AG20443 (cell line): ENCODE measurements at places on chromosomes 3 and 15.

DNA sequence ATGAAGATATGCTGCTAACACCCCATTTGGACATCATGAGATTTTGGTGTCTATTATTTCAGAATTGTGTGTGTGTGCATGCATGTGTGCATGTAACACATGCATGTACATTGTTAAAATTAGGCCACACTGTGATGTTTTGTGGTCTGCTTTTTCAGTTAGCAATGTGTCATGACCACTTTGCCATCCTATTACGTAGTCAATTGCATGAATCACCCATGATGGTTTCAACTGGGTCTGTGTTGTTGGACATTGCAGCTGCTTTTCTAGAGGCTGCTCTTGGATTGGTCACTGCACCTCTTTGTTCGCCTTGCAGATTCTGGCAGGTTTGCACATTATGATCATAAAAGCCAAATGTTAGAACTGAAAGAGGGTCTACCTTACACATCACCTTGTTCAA is 101.0 kb upstream of the THBS1 start:
- no peak for DNase-seq

GRCh38 chr15:94912760-94913159 is 681.4 kb downstream of the MCTP2 start:
- DNase-seq, result no peak

DNA sequence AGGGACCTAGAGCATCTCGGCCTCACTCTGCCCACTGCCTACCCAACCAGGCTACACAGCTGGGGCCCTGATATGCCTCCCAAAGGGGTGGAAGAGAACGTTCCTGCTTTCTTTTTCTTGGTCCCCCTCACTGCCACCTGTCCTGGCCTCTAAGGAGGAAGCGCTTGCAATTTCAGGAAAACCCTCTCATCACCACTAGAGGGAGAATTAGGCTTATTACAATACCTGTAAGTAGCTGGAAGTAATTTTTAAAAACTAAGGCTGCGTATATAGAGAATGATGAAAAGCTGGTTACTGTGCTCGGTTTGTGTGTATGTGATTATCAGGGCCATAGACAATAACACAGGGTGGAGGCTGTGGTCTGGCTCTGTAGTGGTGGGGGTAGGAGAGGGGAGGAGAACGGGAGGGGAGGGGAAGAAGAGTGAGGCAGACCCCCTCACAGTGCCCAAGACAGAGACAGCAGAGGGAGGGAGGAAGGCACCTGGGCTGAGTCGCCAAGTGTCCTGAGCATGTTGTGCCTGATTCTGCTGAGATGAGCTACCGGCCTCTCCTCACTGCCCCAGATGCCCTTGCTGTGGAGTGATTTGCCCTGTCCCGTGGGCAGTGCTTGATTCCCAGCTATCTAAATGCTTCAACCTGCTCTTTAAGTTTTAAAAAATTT is 3.3 kb downstream of the GABRG3 start:
- no peak for DNase-seq

- DNase-seq, result peak; percentile 13
Measured at GRCh38 chr3:106337116-106337515, 468.3 kb upstream of the CBLB start.

- DNase-seq, result no peak
Measured at GRCh38 chr15:48021336-48022086, 99.3 kb upstream of the SLC24A5 start.

- DNase-seq, result no peak
Measured at GRCh38 chr3:163266731-163267130, 1770.1 kb downstream of the OTOL1 start.

DNA sequence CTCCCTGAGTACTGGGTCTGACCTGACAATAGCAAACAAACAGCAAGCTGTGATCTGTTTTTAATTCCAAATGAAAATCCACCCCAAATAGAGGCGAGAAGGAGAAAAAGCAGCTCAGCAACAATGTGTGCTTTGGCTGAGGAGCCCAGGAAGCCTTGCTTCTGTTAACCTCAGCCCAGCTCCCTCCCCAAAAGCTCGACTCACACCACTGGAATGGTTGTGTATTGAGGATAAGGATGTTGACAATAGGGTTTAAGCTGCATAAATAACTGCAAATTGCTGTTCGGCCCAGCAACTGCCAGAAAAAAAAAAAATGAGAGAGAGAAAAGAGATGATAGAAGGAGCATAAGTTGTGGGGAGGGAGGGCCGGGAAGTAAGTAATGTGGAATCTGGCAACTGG is 104.0 kb upstream of the TBC1D5 start:
- DNase-seq, result peak; percentile 74

DNA sequence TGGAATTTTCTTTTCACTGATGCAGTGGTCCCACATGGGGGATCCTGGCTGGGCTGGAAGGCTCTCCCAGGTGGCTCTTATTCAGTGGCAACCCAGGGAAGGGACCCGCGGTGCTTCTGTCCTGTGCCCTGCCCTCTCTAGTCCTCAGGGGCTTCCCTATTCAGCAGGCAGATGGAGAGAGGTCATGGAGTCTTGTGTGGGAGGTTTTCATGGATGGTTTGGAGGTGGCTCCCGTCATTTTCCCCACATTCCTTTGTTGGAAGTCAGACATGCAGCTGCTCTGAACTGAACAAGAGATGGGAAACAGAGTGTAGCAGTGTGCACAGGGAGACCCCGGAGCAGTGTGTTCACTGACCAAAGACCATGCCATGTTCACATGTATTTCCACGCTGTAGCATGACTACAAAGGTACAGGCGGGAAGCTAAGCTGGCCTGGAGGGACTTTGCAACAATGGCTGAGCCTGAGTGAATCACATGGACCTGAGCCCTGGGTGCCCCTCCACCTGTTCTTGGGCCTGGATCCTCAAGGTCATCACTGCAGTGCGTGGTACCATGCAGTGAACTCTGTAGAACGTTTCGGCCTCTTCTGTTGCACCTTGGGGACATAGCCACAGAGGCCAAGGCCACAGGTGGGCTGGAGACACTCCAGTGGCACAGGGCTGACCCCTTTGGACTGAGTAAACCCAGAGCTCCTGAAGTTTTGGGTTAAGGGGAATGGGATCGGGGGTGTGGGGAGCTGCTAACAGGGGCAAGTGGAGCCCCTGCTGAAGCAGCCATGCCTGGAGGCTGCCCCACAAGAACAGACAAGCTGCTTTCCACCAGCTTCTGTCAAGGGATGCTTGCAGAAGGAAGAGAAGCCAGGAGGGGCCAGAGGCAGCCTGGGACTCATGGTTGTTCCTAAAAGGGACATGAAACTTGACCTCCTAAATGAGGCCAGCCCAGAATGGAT is 123.0 kb downstream of the ASB7 start:
- DNase-seq, result peak; percentile 63

DNA sequence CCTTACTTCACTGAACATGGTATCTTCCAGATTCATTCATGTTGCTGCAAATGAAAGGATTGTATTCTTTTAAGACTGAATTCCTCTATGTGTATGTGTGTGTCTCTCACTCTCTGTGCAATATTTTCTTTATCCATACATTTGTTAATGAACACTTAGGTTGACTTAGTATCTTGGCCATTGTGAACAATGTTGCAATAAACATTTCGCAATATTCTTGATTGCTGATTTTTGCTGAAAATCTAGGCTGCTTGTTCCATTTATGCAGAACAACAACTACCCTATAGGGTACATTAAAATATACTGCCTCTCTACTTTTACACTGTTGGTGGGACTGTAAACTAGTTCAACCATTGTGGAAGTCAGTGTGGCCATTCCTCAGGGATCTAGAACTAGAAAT is 732.4 kb downstream of the CADM2 start:
- no peak for DNase-seq

DNA sequence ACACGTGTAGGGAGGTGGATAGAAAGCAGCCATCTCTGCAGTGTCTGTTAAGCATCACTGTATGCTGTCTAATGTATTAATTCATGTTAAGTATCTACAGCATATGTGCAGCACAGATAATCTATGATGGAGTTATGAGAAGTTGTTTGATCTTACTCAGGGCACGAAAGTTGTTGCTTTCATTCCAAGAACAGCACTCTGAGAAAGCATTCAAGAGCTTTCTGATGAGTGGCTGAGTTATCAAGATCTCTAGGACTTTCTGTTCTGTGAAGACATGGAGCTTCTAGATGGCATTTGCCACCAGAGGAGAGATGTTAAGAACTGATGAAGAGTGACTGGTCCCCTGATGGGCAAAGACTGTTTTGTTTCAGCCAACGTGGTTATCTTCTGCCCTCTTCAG is 22.6 kb upstream of the TPRG1 start:
- DNase-seq, result no peak

GRCh38 chr3:57389271-57389670 is 96.8 kb upstream of the ASB14 start:
- no peak for DNase-seq

- no peak for DNase-seq
Measured at GRCh38 chr3:41370307-41370706, 171.0 kb downstream of the CTNNB1 start.

DNA sequence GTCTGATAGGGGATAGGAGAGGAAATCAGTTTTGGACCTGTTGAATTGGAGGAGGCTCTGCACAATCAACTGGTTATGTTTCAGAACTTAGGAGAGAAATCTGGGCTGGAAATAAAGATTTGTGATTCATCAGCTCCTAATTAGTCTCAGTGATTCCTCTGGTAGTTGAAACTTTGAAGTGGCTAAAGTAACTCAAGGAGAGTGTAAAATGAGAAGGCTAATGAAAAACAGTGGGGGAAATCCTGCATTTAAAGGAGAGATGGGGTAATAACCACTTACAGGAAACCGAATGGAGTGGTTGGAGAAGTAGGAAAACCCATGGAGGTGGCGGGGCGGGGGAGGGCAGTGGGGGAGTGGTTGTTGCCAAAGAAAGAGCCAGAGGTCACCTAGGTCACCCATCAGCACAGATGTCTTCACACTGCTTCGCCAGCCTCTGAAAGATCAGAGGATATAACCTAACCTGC is 32.6 kb downstream of the MAP2K5 start:
- DNase-seq, result peak; percentile 9

DNA sequence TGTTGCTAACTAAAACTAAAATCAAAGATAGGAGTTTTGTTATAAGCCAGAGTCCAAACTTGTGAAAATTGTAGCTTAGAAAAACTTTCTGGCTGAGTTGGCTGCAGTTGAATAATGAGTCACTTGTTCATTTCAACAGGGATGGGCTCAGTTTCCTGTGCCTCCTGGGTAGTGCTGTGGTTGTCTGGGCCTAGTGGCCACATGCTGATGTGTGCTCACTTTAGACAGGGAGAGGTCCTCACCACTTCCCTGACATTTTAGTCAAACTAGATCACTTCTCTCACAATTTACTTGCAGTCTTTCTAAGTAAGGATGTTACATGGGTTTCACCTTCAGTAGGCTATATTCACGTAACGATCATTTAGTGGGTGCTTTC is 6.3 kb upstream of the UBE2Q2 start:
- DNase-seq, result peak; percentile 88

GRCh38 chr3:28922376-28922775 is 358.5 kb upstream of the RBMS3 start:
- no peak for DNase-seq

GRCh38 chr3:130635285-130635684 is 111.3 kb downstream of the PIK3R4 start:
- DNase-seq, result no peak

- DNase-seq, result no peak
Measured at GRCh38 chr3:100386437-100387074, 14.3 kb downstream of the TOMM70 start.

DNA sequence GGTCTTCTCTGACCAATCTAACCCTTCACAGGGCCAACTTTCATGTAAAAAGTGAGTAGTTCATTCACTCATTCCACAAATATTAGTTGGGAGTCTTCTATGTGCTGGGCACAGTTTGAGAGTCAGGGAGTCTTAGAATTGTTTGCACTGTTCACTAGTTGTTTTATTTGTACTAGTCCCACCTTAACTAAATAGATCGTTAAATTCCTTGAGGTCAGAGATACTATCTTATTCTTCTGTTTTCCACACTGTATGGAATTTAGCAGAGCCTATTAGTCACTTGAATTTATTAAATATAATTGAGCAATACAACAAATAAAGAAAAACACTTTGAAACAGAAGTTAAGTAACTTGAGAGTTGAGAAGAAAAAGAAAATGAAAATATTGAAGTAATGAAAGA is 40.8 kb upstream of the SPTSSB start:
- no peak for DNase-seq

- DNase-seq, result no peak
Measured at GRCh38 chr3:4664412-4664811, 171.3 kb downstream of the ITPR1 start.

DNA sequence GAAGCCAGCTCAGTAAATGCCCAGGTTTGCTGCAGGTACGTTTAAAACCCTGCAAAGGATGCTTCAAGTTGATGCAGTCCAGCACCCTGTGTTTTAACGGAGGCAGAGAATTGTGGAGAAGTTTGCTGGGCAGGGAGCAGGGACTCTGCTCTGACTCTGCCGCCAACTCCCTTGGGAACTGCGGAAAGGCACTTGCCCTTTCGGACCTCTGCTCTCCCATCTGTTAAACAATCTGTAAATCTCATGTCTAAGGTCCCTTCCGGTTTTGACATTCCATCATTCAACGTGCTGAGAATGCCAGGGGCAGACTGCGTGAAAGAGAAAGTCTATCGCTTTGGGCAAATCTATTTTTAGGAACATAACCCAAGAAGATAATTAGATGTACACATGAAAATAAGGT is 184.5 kb downstream of the OPA1 start:
- no peak for DNase-seq

GRCh38 chr15:66131200-66131599 is 122.3 kb downstream of the MEGF11 start:
- DNase-seq, result no peak

DNA sequence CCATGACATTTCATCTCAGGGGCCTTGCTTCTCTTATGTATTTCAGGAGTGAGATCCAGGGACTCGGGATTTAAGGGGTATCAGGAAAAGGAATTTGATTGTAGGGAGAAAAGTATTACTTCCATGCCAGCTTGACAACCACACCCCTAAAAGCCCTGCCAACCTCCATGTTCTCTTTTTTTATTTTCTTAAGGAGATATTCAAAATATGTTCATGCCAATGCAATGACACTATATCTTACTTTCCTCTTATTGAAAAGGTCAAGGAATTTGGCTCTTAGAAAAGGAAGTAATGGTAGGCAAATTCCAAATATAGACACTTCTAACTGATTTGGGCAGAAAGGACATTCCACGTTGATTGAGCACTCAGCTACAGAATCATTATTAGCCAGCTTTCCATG is 407.5 kb upstream of the NECTIN3 start:
- peak; percentile 11 for DNase-seq

DNA sequence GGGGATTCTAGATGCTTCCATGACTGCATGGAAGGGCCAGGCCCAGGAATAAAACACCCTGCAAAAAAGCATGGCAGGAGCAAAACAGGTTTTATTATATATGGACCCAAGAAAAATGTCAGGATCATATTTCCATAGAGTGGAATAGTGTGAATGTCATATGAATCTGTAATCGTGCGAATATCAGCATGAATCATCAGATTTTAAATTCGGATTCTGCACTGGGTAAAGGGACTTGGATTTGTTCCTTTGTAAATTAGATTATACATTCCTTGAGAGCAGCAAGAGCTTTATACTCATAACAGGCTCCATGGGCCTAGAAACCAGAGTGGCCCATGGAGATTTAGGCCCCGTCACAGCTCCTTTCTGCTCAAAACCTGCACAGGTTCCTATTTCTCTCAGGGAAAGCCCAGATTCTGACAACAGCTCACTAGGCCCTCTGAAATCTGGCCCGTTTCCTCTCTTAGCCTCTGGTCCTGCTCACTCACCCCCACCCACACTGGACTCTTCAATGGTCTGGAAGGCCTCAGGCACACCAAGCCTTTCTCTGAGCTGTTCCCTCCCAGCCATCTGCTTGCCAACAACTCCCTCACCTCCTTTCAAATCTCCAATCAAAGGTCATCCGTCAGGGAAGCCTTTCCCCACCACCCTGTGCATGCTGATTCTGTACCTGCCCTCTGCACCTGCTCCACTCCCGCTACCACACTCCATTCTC is 76.0 kb downstream of the FEM1B start:
- DNase-seq, result no peak
